A549 treated with Hydrocortisone at 1 μM for 4 hours (cell line): ENCODE measurements at places on chromosomes 7 and 10. TPM values are rescaled to one million over a fixed set of nuclear protein-coding genes. Genes with fewer than 3 reads are reported as not detected.

EPHA1 gene
- total RNA-seq, result 0.02 to 0.21 TPM (median 0.10 TPM) in 4 of 5 replicates, not detected in the other

LDB3 gene
- total RNA-seq, result 0.06 to 0.20 TPM (median 0.12 TPM) in 5 replicates

NT5C2 gene
- 65.9 to 87.0 TPM (median 71.2 TPM) in 5 replicates for total RNA-seq

ST8SIA6 gene
- 0.06 to 0.12 TPM (median 0.06 TPM) in 4 of 5 replicates, not detected in the other for total RNA-seq

HSPA12A gene
- 7.9 to 11.3 TPM (median 9.4 TPM) in 5 replicates for total RNA-seq

GPAM gene
- 5.6 to 8.5 TPM (median 7.1 TPM) in 5 replicates for total RNA-seq

CDH23 gene
- total RNA-seq, result 1.9 to 3.1 TPM (median 2.2 TPM) in 5 replicates

CALML3 gene
- total RNA-seq, result not detected in 5 replicates

CPEB3 gene
- total RNA-seq, result 0.26 to 0.40 TPM (median 0.33 TPM) in 5 replicates

EIF4H gene
- total RNA-seq, result 295 to 366 TPM (median 300 TPM) in 5 replicates

CALHM1 gene
- not detected in 5 replicates for total RNA-seq

PANK1 gene
- total RNA-seq, result 5.9 to 7.3 TPM (median 6.2 TPM) in 5 replicates

ADAMTS14 gene
- total RNA-seq, result 0.12 to 0.24 TPM (median 0.16 TPM) in 5 replicates

SEMA3E gene
- 1.4 to 2.7 TPM (median 2.3 TPM) in 5 replicates for total RNA-seq

CLDN3 gene
- 1.6 to 3.8 TPM (median 3.4 TPM) in 5 replicates for total RNA-seq

FBXO24 gene
- 0.07 to 0.35 TPM (median 0.28 TPM) in 5 replicates for total RNA-seq

DPCD gene
- total RNA-seq, result 32.8 to 36.5 TPM (median 33.5 TPM) in 5 replicates

CALD1 gene
- total RNA-seq, result 112 to 231 TPM (median 174 TPM) in 5 replicates

SPDYE8 gene
- total RNA-seq, result not detected in 5 replicates

MCM10 gene
- total RNA-seq, result 19.7 to 26.7 TPM (median 21.8 TPM) in 5 replicates

AKR1C8 gene
- not detected in 5 replicates for total RNA-seq

BAZ1B gene
- 49.4 to 74.8 TPM (median 54.3 TPM) in 5 replicates for total RNA-seq

CUZD1 gene
- 1.3 to 1.4 TPM (median 1.3 TPM) in 5 replicates for total RNA-seq

PCDH15 gene
- total RNA-seq, result not detected in 5 replicates

NUTM2D gene
- total RNA-seq, result 0.96 to 1.4 TPM (median 1.2 TPM) in 5 replicates

POT1 gene
- 10.6 to 19.2 TPM (median 13.1 TPM) in 5 replicates for total RNA-seq

OR2A14 gene
- not detected in 5 replicates for total RNA-seq

FAM25C gene
- 0.59 to 2.9 TPM (median 0.93 TPM) in 4 of 5 replicates, not detected in the other for total RNA-seq

RAB19 gene
- total RNA-seq, result not detected in 5 replicates

TRIM50 gene
- not detected in 5 replicates for total RNA-seq

PDIA4 gene
- total RNA-seq, result 164 to 209 TPM (median 175 TPM) in 5 replicates

RARRES2 gene
- total RNA-seq, result not detected in 5 replicates

SPDYE6 gene
- not detected in 5 replicates for total RNA-seq

GFRA1 gene
- 7.7 to 10.4 TPM (median 10.3 TPM) in 5 replicates for total RNA-seq

SPOCK2 gene
- total RNA-seq, result 0.29 to 0.53 TPM (median 0.37 TPM) in 5 replicates

SUN3 gene
- 0.09 to 0.32 TPM in 2 of 5 replicates, not detected in the others for total RNA-seq

ABCB1 gene
- 0.02 to 0.29 TPM (median 0.11 TPM) in 5 replicates for total RNA-seq

CACNB2 gene
- total RNA-seq, result not detected in 5 replicates

ANXA8L1 gene
- 94.4 to 128 TPM (median 105 TPM) in 5 replicates for total RNA-seq

OGDH gene
- total RNA-seq, result 26.4 to 36.1 TPM (median 29.9 TPM) in 5 replicates

EVX1 gene
- total RNA-seq, result 0.07 to 0.22 TPM (median 0.13 TPM) in 5 replicates

SEMA3D gene
- total RNA-seq, result 0.01 to 0.07 TPM (median 0.02 TPM) in 4 of 5 replicates, not detected in the other
